ENCODE measurements at places on chromosomes 2 and 18. TPM values are rescaled to one million over a fixed set of nuclear protein-coding genes. Genes with fewer than 3 reads are reported as not detected.
A peak's percentile ranks its signal among the peaks of the same experiment; 100 is the strongest.

DNA sequence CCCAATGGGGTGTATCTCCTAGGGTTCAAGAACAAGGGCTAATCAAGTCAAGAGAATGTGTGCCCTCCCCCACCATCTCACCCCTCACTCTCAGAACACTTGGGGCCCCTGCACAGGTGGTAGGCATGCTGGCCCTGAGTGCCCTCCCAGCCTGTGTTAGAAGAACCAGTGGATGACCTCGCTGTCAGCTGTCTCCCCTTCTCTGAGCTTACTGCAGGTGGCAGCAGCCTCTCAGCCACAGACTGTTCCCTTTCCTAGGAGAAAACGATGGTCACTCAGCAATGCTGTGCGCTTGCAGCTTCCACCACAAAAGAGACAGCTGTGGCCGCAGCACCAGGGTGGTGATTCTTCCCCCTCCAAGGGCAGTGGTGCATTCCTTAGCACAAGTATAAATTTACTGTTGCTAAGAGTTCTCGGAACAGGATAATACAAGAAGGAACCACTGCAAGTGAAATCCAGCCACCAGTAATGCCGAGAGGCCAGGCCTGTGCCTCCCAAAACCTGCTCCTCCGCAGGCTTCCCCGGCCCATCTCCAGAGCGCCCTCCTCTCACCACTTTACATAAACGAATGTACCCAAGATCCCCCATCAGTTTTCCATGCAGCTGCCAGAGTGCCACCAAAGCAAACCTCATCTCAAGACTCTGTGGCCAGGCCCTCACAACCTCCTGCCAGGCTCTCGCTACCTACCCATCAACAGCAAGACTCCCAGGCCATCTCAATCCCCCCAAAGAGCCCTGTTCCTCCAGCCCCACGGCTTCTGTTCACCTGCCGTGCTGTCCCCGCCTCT is 935 bp upstream of the RAMP1 start:
- peak overlapping the region; percentile 73 for H3K4me3 ChIP-seq
- H3K36me3 ChIP-seq, result no peaks in the 10 kb centered on the region
- no peaks in the 10 kb centered on the region for H3K27me3 ChIP-seq
- peak overlapping the region; percentile 93 for H3K27ac ChIP-seq

GALNT5 gene
- polyA plus RNA-seq, result not detected

- peak overlapping the region; percentile 96 for H3K4me3 ChIP-seq
- no peaks in the 10 kb centered on the region for H3K27me3 ChIP-seq
- no peak for DNase-seq
- no peaks in the 10 kb centered on the region for H3K36me3 ChIP-seq
These were observed 1.8 kb downstream of the SP3 start for GRCh38 chr2:173963323-173963816.

- no peak for DNase-seq
- no peak overlapping the region for H3K4me3 ChIP-seq
- H3K27me3 ChIP-seq, result no peaks in the 10 kb centered on the region
These were observed 22.9 kb downstream of the ITGAV start for GRCh38 chr2:186612555-186613440.

DNA sequence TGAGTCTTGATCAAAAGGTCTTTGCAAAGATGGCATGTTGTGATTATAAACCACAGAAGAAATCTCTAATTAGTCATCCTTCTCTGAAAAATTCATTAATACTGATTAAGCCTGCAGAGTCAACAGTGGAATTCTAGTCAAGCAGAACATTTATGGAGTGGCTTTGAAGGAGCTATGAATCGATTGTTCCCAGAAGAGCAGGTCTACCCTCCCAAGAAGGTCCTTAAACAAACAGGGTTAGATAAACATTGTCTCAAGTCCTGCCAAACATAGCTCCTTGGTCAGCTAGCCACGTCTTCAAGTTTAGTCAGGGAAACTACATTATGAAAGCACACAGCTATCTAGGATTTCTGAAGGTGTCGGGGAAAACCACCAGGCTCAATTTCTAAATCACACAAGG is 88.9 kb downstream of the ITGA4 start:
- no peaks in the 10 kb centered on the region for H3K4me1 ChIP-seq
- H3K4me3 ChIP-seq, result no peak overlapping the region
- DNase-seq, result no peak
- no peaks in the 10 kb centered on the region for H3K36me3 ChIP-seq
- H3K27ac ChIP-seq, result no peak overlapping the region

DRC1 gene
- polyA plus RNA-seq, result 0.19 TPM

PRSS56 gene
- 0.02 TPM for polyA plus RNA-seq

PKP4 gene
- 37.0 TPM for polyA plus RNA-seq

ACADL gene
- polyA plus RNA-seq, result 27.7 TPM

- H3K4me1 ChIP-seq, result no peaks in the 10 kb centered on the region
- no peak for DNase-seq
- H3K36me3 ChIP-seq, result no peaks in the 10 kb centered on the region
- no peaks in the 10 kb centered on the region for H3K27me3 ChIP-seq
These were observed 57.1 kb upstream of the GPR45 start for GRCh38 chr2:105184420-105184819.

GRCh38 chr2:172607379-172607928 is 51.6 kb downstream of the PDK1 start:
- H3K36me3 ChIP-seq, result no peaks in the 10 kb centered on the region
- H3K27me3 ChIP-seq, result no peaks in the 10 kb centered on the region
- DNase-seq, result no peak

PLEKHH2 gene
- 3.2 TPM for polyA plus RNA-seq

GRCh38 chr2:1618191-1618961 is 125.9 kb downstream of the PXDN start:
- H3K36me3 ChIP-seq, result no peaks in the 10 kb centered on the region
- H3K4me3 ChIP-seq, result no peak overlapping the region
- no peaks in the 10 kb centered on the region for H3K27me3 ChIP-seq
- DNase-seq, result no peak
- H3K4me1 ChIP-seq, result no peaks in the 10 kb centered on the region

DNA sequence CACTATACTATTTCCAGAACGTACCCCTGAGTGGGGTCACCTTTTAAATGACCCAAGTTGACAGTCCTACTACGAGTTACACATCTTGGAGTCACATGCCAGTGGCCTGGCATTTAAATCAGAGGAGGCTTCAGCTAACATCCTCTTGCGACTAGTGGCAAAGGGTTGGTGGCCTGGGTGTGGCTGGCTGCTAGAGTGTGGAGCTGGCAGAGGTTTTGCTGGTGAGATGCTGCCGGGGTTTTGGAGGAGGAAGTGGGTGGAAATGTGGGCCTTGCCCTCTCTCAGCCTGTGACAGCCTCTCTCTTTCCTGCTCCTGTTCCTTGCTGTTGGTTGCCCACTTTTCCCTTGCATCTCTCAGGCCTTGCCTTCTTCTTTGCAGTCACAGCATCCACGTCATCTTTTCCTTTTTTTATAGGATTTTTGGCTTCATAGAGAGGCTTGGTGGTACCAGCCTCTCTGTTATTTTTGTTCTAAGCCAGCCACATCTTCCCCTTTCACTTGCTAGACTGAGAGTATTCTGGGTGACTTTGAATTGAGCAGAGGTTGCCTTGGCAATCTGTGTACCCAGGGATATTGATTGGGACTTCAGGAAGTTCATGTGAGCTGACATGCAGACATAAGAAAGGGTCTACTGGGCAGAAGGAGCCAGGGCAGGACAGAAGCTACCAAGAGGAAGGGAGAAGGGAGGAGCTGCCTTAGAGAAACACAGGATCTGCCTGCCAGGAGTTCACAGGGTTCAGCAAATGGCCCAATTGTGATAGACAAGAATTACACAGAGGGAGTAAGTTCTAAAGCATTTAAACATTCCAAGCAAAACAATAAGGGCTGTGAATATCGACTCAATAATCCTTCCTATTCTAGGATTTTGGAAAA is 55.4 kb downstream of the CDC42EP3 start:
- H3K4me3 ChIP-seq, result no peak overlapping the region
- H3K27me3 ChIP-seq, result no peaks in the 10 kb centered on the region

DNA sequence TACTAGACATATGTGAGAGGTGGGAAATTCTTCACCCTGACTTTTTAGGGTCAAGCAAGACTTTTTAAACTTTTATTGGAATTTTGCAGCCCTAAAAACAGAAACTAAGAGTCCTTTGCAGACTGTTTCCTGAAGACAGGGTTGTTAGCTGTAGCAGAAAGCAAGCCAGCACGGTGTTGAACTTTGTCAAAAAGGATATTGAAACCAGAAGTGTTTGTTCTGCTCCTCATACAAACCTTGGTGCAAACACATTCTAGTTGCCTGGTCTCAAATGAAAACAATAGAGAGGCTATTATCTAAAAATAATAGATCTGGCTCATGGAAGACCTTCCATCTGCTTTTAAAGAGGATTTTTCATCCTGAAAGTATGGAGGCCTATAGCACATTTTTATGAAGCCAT is 65.8 kb upstream of the IGFBP5 start:
- DNase-seq, result no peak
- H3K4me1 ChIP-seq, result no peaks in the 10 kb centered on the region
- H3K36me3 ChIP-seq, result no peaks in the 10 kb centered on the region
- H3K27ac ChIP-seq, result no peak overlapping the region

GRCh38 chr2:17124575-17125318 is 393.5 kb downstream of the RAD51AP2 start:
- no peaks in the 10 kb centered on the region for H3K4me1 ChIP-seq
- no peaks in the 10 kb centered on the region for H3K27me3 ChIP-seq
- no peaks in the 10 kb centered on the region for H3K36me3 ChIP-seq
- no peak overlapping the region for H3K27ac ChIP-seq
- DNase-seq, result no peak

SPEG gene
- polyA plus RNA-seq, result 33.3 TPM

DNA sequence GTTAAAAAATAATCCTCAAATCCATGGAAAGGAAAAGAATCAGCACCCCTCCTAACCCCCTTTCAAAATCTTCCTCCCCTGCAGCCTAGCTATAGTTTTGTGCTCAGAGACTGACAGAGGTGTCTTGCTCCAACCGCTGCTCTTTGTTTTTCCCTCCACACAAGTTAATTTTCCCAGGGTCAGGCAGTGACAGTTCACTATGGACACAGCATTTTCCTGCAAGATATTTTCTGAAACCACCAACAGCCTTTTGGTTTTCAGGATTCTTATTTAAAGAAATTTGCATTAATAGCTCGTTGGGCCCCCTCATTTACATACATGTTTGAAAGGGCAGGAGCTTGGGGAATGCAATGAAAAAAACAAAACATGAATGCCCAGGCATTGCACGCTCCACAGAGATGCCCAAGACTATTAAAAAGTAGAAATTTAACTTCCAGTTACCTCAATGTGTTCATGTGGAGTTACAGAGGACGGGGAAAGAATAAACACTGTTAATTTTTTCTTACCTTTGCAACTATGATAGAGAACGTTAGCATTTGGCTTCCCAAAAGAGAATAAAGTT is 71.4 kb upstream of the CXCR4 start:
- H3K4me1 ChIP-seq, result no peaks in the 10 kb centered on the region
- no peak overlapping the region for H3K4me3 ChIP-seq
- no peak overlapping the region for H3K27ac ChIP-seq
- H3K27me3 ChIP-seq, result no peaks in the 10 kb centered on the region
- H3K36me3 ChIP-seq, result no peaks in the 10 kb centered on the region

TMEM178A gene
- polyA plus RNA-seq, result 3.4 TPM

MAL gene
- 1.6 TPM for polyA plus RNA-seq

- no peak overlapping the region for H3K4me3 ChIP-seq
- no peaks in the 10 kb centered on the region for H3K4me1 ChIP-seq
- no peak overlapping the region for H3K27ac ChIP-seq
- DNase-seq, result peak; percentile 23
- H3K27me3 ChIP-seq, result no peaks in the 10 kb centered on the region
These were observed 55.9 kb upstream of the FSHR start for GRCh38 chr2:49210191-49210590.

GRCh38 chr2:191056228-191056627 is 42.3 kb upstream of the STAT1 start:
- H3K27ac ChIP-seq, result no peak overlapping the region
- no peaks in the 10 kb centered on the region for H3K27me3 ChIP-seq
- H3K36me3 ChIP-seq, result no peaks in the 10 kb centered on the region
- H3K4me3 ChIP-seq, result no peak overlapping the region
- no peaks in the 10 kb centered on the region for H3K4me1 ChIP-seq
- DNase-seq, result no peak

GRCh38 chr2:208686665-208687064 is 280.1 kb downstream of the PTH2R start:
- H3K4me1 ChIP-seq, result no peaks in the 10 kb centered on the region
- H3K36me3 ChIP-seq, result no peaks in the 10 kb centered on the region
- H3K27ac ChIP-seq, result no peak overlapping the region
